ENCODE measurements at places on chromosomes 1 and 21.

GRCh38 chr1:75712306-75712705 lies 12.2 kb upstream of the ACADM start:
- DNase-seq: no peak

DNA sequence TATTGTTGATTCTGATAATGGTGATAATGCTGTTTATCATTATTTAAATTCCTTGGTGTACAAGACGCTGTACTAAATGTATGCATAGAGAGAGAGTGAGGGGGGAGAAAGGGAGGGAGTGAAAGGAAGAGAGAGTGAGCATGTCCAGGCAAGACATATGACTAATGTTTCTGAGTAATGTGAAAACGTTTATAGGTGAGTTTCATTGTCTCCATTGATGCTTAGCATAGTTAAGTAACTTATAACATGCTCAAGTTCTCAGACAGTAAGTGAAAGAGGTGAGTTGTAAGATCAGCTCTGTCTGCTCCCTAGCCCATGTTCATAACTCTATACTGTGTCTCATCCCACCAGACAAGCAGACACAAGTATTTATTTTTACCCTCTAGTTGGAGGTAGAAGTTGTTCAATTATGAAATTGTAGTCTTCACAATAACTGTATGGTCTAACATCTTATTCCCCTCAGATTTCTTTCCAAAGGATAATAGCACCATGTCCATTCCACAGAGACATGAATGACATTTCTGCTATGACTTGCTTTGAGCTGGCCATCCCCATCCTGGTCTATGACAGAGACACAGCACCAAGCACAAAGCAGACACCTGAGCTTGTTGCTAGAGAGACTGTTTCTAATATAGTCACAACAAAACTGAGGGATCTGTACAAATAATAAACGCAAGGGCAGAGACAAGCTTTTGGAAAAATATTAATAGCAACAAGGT lies 285.1 kb downstream of the CACNA1E start:
- no peak for DNase-seq

DNA sequence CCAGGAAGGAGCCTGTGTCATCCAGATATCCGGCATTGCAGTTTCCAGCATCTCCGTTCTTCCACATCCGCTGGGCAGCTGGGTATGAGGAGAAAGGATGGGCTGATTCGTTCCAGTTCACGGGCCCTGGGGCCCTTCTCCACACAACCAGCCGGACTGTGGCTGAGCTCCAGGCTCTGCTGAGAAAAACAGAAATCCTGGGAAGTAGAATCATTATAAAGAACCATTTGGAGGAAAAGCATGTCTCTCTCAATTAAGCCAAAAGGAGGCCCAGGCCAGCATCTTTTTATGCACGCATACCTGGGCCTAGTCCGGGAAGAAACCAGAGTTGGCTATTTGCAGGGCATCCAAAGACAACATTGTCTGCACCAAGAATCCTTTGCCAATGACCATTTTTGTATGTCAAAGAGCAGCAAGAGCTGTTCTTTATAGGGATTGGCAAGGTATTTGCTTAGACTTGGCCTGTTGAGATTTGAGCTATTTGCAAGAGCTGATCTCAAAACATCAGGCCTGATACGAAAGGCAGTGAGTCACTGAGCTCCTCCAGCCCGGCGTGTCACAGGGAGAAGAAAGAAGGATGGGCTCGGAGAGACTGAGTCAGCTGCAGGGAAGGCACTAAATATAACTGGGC lies 84.9 kb upstream of the ARHGEF16 start:
- no peak for DNase-seq

DNA sequence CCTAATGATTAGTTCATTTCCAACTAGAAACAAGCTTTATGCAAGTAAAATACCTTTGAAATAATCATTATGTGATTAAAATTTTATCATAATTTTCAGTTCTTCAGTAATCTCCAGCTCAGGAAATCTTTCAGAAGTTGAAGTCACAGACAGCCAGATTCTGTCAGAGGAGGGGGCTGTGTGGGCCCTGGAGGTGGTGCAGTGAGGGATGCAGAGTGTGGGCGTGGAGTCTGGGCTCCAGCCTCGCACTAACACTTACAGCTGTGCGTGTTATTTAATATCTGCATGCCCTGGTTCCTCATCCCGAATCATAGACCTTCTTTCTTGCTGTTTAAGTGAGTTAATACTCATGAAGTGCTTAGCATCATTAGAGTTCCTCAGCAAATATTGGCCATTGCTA lies 23.9 kb downstream of the WDR64 start:
- DNase-seq: no peak

DNA sequence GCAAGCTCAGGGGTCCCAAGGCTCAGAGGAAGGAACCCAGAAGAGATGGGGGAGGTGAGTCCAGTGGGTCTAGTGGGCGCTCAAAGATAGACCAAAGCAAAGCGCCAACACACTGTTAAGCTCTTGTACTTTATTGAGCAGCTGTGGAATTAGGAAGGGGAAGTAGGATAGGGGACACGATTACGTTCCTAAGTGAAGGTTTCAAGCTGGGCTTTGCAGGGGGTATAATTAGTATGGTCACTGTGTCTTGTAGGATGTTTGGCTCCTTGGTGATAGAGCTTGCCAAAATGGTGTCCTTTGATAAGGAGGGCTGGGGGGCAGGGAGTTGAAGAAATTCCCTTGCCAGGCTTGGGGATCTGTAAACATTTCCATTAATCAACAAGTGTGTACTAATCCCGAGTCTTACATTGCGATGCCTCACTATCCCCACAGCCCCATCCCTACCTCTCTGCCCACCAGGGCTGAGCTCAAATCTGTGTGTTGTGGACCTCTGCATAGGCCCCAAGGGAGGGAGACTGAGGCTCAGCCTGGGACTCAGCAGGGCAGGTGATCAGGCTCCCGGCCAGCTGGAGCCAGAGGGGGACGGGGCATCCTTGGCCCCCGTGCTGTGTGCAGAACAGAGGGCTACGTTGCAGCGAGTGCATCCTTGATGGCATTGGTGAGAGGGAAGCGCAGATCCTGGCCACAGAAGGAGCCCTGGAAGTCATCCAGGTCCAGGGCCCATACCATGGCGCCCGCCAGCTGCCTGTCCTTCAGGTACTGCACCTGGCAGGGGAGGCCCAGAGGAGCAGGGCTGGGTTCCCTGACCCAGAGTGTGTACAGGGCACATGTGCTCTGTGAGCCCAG lies 3.4 kb upstream of the MYBPH start:
- no peak for DNase-seq

GRCh38 chr1:154474802-154475201 lies 27.2 kb upstream of the TDRD10 start:
- DNase-seq: peak; percentile 92

DNA sequence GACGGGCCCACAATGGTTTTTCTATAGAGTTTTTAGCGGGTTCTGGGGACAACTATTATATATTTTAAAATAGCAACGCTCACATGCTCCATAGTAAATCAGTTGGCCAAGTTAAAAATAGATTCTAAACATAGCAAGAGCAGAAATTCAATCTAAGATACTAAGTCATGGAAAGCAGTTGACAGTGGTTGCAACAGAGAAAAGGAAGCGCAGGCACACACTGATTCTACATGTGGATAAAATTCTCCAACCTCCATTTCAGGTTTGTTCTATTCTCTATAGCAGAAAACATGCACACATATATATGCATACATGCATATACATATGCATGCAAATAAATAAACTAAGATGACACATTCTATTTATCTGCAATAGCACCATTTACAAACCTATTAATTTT lies 89.6 kb upstream of the HNRNPU start:
- DNase-seq: no peak

- DNase-seq: no peak
Measured at GRCh38 chr1:87106144-87106543, 191.7 kb downstream of the HS2ST1 start.

DNA sequence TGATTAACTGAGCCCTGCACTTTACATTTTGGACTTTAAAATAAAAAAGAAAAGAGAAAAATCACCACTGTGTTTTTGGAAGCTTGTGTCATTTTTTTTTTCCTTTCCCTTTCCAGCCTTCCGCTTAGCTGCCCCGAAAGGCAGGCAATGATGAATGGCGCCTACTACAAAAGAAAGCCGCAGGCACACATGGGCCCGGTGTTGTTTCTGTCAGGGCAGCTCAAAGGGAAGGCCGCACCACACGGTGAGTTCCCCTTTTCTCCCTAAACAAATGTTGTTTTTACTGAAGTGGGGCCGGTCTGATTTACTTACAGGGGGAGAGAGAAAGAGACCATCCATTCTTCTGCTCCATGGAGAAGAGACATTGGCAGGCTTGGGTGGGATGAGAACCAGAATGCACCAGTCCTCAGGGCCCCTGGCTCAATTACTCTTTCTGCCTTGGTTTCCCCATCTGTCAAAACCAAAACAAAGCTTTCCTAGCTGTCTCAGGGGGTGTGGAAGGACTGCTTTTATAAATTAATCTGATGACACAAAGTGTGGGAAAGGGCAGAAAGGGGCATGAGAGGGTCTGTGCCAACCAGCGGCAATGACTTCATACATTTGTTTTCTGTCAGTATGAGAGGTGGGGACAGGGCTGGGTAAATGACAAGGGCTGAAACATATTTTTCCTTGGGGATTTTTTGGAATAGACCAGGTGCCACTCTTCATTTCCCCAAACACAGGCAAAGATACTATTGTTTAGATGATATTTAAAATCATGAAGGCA lies 91.4 kb upstream of the PLXNA2 start:
- DNase-seq: no peak

DNA sequence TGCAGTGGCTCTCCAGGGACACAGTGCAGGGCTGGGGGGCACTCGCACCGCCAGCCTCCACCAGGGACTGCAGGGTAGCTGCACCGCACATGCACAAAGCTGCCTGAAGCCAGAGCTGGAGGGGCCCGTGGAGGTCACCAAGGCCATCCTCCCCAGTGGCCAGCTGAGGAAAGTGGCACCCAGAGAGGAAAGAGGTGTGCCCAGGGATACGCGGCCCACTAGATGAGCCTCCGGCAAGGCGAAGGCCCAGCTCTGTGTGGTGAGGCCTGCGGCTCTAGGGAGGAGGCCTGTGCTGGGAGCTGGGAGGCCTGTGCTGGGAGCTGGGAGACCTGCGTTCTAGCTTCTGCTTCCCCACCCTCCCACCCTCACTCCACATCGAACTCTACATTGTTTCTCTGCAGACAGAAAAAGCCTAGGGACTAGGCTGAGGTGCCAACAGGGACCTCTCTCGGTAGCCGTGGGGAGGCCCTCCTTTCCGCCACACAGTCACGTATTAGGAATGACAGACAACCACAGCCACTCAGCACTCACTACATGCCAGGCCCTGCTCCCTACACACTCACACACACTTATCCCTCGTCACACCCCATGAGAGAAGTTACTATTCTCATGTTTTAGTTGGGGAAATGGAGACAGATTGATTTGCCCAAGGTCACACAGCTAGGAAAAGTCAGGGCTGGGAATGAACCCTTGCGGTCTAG lies 921 bp upstream of the ASCL5 start:
- no peak for DNase-seq

- no peak for DNase-seq
Measured at GRCh38 chr1:28956038-28956464, 41.7 kb downstream of the EPB41 start.

DNA sequence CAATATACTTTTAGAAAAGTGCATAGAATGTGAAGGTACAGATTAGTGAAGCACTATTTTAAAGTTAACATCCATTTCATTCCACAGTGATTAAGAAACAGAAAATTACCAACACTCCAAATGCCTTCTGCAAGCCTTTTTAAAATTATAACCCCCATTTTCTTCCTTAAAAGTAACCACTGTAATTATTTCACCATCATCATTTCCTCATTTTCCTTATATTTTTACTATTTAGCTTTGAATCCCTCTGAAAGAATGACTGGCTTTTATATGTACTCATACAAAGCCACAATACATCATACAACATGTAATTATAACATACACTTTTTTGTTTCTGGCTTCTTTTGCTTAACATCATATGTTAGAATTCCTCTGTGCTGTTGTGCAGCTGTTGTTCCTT lies 6.5 kb upstream of the NEGR1 start:
- DNase-seq: peak; percentile 83

DNA sequence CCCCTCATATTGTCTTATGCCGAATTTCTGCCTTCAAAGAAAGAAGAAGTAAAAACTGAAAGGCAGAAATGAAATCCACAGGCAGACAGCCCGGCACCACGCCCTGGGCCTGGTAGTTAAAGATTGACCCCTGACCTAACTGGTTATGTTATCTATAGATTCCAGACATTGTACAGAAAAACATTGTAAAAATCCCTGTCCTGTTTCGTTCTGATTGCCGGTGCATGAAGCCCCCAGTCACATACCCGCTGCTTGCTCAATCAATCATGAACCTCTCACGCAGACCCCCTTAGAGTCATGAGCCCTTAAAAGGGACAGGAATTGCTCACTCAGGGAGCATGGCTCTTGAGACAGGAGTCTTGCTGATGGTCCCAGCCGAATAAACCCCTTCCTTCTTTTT lies 49.3 kb downstream of the JMJD4 start:
- DNase-seq: no peak

DNA sequence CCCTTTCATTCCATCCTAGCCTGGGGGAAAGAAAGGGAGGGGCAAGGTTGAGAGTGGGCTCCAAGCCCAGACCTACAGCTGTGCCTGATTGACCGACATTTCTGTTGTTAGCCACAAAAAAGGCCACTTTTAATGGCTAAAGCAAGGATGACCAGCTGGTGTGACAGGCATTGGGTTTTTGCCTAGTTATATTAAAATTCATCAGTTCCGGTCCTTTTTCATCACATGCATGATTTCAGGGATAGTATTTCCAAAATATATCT lies 192.3 kb downstream of the ZNF326 start:
- no peak for DNase-seq
